ENCODE measurements at places on chromosomes 5 and 9.

DNA sequence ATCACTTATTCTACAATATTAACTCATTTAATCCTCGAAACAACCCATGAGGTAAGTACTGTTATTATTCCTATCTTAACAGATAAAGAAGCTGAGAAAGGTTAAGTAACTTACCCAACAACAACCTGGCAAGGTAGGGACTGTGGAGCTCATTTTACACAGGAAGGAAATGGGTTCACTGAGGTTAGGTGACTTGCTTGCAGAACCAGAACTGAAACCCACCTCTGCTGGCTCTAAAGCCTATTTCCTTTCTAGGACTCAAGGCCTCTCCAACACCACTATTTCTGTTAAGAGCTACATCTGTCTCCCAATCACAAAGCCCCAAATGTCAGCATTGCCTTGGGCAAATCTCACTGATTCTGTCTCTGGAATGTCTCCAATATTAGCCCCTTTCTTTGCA is 38.9 kb upstream of the IFNK start:
- DNase-seq: no peak

DNA sequence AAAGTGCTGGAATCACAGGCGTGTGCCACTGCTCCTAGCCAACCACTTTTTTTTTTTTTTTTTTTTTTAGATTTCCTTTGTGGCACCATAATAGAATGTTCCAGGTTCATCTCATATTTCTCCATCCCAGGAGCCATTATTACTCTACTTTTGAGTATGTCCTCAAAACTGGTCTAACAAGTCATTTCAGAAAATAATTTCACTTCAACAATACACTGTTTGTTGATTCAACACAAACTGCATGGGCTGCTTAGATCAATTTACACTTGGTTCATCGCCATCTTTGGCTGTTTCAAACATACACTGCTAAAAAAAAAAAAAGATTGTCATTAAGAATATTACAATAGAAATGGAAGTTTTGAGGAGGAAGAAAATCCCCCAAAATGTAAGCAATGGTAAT is 57.9 kb downstream of the CSNK1A1 start:
- DNase-seq: no peak

GRCh38 chr5:1231354-1231905 is 6.2 kb downstream of the SLC6A18 start:
- DNase-seq: no peak

DNA sequence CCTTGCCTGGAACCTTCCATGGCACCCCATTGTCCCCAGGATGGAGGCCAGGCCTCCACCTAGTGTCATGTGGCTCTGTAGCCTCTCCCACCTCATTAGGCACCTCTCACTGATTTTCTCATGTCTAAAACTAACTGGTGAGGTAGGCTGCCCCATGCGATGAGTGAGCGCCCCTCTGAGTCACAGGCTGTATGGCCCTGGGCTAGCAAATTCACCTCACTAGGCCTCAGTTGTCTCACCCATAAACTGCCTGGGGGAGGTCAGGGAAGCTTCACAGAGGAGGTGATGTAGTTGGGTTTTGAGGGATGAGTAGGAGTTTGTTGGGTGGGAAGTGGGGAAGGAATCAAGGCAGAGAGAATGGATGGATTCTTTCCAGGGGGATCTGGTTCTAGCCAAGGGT is 8.8 kb downstream of the RXRA start:
- no peak for DNase-seq

- no peak for DNase-seq
Observed at GRCh38 chr5:96338624-96339415, 94.2 kb downstream of the PCSK1 start.

DNA sequence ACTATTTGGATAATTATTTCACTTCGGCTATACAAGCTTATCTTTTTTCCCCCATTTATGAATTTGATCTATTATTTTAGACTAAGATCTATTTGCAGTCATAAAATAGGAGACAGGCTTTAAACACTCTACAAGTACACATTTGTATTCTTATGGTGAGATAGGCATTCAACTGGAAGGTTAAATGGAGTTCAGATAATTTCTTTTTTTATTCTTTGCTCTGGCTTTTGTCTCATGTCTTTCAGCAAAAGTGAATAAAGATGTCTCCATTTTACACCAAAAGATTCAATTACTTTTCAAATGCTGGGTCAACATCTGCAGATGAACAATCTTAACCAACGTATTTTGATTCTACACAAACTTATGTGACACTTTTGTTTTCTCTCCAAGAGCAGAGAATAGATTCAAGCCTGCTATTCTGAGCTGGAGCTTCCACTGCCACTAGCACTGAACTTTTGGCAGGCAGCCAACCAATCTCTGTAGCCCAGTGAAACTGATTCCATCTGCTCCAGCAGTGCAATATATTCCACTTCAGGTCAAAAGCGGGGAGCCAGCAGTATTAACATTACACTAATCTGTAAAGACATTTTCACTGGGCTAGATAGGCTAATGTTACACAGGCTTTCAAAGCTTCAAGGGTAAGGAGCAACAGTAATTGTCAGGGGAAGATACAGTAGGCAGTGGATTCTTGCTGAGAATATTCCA is 452.0 kb upstream of the ZNF608 start:
- no peak for DNase-seq

GRCh38 chr5:106849266-106849665 is 821.5 kb downstream of the EFNA5 start:
- DNase-seq: no peak

DNA sequence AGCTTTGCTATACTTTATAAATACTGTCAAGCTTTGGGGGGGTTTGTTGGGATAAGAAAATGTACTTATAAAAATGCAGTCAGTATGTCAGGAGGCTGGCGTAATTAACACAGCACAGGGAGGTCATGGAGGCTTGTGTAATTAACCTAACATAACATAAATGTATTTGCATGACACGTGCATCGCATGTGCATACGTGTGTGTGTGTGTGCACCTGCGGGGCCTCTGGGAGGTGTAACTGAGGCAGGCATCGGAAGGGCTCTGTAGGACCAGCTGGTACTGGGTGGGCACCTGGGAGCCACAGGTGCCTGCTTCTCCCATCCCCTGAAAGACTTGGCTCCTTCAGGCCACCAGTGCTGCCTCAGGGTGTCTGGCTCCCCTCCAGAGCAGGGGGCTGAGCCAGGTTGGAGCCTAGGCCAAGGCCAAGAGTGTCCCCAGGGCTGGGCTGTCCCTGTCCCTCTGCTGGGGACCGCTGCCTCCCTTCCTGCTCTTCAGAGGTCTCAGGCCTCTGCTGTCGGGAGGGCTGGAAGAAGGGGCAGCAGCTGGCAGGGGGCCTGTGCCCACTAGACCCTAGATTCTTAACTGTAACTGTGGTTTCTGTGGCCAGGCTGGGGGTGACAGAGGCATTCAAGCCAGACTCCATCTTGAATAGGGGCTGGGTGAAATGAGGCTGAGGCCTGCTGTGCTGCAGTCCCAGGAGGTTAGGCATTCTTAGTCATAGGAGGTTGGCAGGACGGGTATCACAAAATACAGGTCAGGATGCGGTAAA is 9.0 kb downstream of the FCN2 start:
- no peak for DNase-seq

- no peak for DNase-seq
Observed at GRCh38 chr5:107951309-107951708, 280.6 kb upstream of the EFNA5 start.

- no peak for DNase-seq
Observed at GRCh38 chr9:32395510-32396216, 11.2 kb downstream of the ACO1 start.

DNA sequence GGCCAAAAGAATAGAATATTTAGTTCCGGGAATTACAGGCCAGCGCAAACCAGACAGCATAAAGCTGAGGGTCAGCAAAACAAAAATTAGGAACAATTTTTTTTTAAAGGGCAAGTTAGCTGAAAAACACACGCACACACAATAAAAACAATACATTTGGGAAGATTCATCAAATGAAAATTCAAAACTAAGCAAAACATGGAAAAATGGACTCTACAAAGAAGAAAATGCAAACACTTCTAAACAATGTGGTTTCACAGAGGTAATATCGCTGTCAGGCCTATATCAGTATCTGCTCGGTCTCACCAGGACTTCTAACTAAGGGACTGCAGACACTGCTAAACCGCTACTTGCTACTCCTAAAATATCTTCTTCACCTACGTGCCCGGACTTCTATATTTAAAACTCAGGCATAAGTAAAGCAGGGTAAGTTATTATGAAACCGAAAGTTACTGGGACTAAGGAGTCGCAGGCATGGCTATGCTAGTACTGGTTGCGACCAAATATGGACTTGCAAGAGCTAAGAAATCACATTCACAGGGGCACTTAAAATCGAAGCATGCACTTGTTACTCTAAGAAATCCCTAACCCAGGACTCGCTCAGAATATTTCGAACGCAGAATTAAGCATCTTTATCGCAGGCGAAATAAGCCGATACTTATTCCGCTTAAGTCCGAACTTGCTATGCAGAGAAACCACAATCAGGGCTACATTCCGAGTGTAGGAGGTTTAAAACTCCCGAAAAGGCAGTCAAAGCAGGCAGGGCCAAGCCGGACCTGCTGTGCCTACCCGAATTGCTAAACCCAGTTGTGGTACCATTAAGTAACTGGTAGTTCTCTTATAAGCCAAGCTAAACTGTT is 2.3 kb downstream of the ANXA2R start:
- peak; percentile 7 for DNase-seq

DNA sequence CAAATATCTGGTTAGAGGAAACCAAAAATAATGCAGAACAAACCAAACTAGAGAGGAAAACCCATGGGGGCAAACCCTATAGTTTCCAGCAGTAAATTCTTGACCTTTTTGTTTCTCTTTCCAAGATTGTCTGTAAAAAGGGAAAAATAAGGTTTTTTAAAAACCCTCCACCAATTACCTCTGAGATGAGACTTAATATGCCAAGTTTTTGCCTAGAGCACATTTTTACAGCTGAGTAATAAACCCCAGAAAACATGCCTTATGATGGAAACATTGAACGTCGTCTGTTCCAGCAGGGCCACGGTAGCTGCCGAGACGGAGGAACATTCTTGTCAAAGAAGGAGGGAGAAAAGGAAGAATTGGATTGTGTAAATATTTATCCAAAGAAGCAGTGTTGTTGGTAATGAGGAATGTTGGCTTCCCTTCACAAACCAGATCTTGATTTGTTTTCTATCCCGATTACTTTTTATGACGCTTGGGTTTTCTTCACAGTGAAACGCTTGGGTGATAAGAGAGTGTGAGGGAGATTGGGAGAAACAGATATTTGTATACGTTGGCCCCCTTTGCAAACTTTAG is 17.3 kb upstream of the MSX2 start:
- DNase-seq: no peak

DNA sequence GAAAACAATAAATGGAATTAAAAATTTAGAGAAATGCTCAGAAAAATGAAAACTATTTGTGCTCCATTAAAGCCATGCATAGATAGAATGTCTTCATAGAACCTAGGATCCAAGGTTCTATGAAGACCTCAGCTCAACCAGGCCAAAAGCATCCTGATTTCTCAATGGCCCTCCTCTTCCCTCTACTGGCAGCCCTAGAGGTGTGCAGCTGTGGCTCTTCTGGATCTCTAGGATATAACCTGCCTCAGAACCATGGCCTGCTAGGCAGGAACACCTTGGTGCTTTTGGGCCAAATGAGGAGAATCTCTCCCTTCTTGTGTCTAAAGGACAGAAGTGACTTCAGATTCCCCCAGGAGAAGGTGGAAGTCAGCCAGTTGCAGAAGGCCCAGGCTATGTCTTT is 15.1 kb downstream of the IFNA1 start:
- DNase-seq: no peak

- DNase-seq: no peak
Observed at GRCh38 chr5:78534905-78535200, 113.7 kb downstream of the LHFPL2 start.

DNA sequence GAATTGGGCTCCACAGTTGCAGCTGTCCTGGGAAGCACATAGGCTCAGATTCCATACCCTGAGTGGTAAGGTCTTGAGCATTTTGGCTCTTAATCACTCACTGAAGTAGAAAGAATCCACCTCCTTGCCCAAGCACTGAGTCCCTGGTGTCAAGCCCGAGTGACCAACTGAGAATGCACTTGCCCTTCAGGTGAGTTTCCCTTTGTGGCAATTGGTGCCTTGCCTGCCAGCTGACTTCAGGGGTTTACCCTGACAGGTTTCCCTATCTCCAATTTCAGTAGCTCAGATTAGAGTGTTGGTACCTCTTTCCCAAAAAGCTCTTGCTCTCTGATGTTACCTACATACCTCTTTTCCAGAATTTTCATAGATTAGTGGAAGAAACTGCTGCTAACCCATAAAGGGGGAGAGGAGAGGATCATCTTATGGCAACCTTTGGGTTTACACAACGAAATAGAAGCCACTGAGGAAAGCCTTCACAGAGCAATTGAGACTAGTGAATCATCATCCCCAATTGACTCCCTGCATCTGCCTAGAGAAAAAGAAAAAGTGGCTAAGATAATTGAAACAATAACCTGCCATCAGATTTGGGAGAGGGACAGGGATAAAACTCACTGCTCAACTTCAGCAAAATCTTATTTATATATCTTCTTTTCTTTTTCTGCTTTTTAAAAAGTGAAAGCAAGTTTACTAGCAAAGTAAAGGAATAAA is 48.6 kb downstream of the CCL28 start:
- DNase-seq: no peak

GRCh38 chr5:148120317-148120716 is 48.0 kb upstream of the SPINK14 start:
- no peak for DNase-seq

GRCh38 chr9:87991151-87991870 is 17.0 kb upstream of the CDK20 start:
- no peak for DNase-seq

DNA sequence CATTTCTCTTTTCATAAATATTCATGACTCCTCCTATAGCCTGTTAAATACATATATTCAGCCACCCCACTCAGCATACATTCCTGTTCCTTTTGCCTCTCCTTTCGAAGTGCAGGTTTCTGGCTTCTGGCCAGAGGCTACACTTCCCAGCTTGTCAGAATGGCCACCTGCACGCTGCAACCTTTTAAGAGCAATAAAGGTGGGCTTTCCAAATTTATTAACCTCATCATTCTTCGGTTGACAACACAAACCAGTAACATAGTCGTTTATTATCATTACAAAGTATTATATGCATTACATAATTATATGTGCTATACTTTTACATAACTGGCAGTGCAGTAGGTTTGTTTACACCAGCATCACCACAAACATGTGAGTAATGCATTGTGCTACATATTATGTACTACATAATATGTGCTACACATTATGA is 16.5 kb upstream of the TMEM171 start:
- DNase-seq: no peak

- no peak for DNase-seq
Observed at GRCh38 chr9:38338342-38339018, 54.0 kb upstream of the ALDH1B1 start.

GRCh38 chr5:7325975-7326913 is 69.7 kb upstream of the ADCY2 start:
- no peak for DNase-seq

DNA sequence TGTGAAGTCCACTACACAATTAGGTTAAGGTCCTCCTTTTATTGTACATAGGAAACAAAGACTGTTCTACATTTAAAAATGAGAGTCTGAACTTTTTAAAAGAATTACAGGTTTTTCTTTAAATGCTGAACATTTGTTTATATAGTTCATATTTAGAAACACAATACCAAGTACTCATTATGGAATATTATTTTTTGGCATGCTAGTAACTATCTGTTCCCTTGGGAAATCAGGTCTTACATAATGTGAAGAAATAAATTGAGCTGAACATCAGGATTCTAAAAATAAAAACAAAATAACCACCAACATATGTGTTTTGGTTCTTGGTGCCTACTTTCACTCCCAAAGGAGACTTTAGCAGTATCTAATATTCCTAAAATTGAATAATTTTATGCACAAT is 230.5 kb upstream of the IZUMO3 start:
- DNase-seq: no peak

- DNase-seq: no peak
Observed at GRCh38 chr5:134620634-134621033, 12.0 kb downstream of the SAR1B start.

All from SIG-M5 (cell line).